ENCODE measurements at places on chromosomes 12 and 14.

GRCh38 chr14:88825078-88825458 is 617 bp downstream of the TTC8 start:
- DNase-seq = no peak

GRCh38 chr14:38775986-38776385 is 327.0 kb downstream of the SEC23A start:
- no peak for DNase-seq

GRCh38 chr14:76617440-76617839 is 143.8 kb upstream of the VASH1 start:
- no peak for DNase-seq

- DNase-seq = no peak
Measured at GRCh38 chr14:71659159-71659558, 273.1 kb upstream of the RGS6 start.

DNA sequence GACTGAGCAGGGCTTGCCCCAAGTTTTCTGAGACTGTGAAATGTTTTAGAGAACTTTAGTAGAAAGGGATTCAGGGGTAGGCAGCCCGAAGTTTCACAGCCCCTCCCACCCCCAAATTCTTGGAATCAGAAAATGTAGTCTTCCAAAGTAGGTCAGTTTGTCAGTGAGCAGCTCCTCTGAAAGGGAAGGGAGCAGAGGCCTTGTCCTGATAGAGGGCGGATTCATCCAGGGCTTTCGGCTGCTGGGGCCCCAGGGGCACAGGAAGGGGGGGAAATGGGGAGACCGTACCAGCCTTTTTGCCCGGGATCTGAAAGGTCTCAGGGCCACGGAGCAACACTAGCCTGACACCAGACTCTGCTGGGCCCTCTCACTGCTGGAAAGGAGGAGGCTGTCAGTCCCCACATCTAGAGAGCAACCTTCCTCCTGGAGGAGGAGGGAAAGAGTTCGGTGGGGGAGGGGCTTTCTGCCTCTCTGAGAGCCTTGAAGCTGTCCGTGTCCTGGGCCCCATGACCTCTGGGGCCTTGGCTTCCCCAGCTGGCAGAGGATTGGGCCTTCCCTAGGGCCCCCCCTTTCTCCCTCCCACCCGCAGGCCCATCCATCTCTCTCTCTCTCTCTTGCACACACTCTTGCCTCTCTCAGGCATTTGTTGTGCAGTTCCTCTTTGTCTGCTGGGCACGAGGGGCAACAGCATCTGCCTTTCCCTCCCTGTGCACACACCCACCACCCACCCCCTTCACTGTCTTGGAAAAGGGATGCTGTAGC is at the start of gene IKZF4:
TSS of gene IKZF4 (plus strand) at position 621 of the 762 bp plus-strand sequence. CDS start 451 bp downstream, outside the sequence.
- DNase-seq = no peak

GRCh38 chr12:4287325-4288211 is 14.0 kb downstream of the CCND2 start:
- DNase-seq = no peak

GRCh38 chr12:75863533-75863932 is 168.0 kb downstream of the PHLDA1 start:
- no peak for DNase-seq

DNA sequence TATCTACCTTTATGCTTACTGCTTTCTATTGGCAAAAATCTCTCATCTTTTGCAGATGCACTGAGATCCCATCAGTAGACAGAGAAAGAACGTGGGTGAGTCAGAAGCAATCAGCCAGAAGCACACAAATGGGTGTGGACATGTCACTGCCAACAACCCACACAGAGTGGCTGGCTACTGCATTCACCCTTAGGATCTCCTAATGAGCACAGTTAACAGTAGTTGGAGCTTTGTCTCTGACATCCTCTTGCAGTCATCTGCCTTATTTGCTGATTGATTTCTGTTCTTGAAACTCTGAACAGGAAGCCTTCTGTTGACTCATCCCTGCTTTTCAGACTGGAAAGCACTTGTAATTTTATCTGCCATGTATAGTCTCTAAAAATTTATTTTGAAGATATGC is 117.2 kb downstream of the RGS6 start:
- DNase-seq = no peak

GRCh38 chr14:87679866-87680265 is 313.1 kb downstream of the GALC start:
- DNase-seq = no peak

- DNase-seq = no peak
Measured at GRCh38 chr12:46430340-46430948, 57.9 kb upstream of the SLC38A2 start.

DNA sequence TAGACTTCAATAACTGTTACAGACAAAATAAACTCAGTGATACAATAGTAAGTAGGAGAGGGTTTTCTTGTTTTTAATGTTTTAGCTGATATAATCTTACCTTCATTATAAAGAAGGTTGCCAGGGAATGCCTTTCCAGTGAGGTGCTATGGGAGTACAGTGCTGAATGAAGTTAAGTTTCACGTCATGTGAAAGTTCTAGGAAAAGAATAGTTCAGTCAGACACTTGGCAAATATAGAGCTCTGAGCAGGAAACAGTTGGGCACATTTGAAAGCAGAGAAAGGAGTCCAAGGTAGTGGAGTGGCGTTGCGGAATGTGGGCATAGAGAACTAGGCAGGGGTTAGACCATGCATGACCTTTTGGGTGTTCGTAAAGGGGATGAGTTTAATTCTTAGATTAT is 88.6 kb upstream of the DCN start:
- no peak for DNase-seq

- no peak for DNase-seq
Measured at GRCh38 chr14:85533861-85534291, 3.9 kb downstream of the FLRT2 start.

- no peak for DNase-seq
Measured at GRCh38 chr12:18998343-18999261, 130.9 kb upstream of the PLEKHA5 start.

DNA sequence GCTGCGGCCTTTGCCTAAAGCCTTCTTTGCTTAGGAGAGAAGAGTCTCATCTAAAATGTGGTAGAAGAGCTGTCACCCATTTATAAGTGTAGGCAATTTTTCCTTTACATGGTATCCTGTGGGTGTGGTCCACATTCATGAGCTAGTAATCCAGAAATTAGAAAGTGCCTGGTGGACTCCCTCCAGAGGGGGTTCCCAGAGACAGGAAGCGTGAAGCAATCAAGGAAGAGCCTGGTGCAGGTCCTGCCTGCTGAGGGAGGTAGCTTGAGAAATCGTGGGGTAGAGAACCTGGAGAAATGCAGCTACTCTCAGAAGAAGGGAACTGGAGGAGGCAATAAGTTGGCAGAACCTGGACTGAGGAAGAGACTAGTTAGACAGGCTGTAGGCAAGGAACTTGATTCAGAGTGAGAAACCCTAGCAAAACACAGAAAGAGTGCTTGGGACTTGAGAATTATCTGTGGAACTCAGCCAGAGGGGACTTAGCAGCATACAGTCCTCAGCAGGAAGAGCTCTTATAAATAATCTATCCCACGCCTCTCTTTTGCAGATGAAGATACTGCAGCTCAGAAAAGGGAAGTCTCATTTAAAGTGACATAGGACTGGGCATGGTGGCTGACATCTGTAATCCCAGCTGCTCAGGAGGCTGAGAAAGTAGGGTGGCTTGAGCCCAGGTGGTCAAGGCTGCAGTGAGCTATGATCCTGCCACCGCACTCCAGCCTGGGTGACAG is 182.4 kb upstream of the CCND2 start:
- no peak for DNase-seq

- no peak for DNase-seq
Measured at GRCh38 chr12:94171595-94171930, 23.2 kb downstream of the PLXNC1 start.

DNA sequence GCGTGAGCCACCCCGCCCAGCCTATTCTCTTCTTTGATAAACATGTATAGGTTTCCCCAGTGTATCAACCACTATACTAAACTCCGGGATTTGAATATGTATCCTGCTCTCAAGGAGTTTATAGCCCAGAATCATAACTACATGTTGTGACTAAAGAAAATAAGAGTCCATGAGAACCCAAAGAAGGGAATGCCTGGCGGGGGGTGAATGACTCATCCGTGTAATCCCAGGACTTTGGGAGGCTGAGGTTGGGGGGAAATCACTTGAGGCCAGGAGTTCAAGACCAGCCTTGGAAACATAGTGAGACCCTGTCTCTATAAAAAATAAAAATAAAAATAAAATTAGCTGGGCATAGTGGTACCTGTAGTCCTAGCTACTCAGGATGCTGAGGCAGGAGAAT is 57.2 kb downstream of the SIX6 start:
- DNase-seq = no peak
